ENCODE measurements at places on chromosomes 11 and 22.

DNA sequence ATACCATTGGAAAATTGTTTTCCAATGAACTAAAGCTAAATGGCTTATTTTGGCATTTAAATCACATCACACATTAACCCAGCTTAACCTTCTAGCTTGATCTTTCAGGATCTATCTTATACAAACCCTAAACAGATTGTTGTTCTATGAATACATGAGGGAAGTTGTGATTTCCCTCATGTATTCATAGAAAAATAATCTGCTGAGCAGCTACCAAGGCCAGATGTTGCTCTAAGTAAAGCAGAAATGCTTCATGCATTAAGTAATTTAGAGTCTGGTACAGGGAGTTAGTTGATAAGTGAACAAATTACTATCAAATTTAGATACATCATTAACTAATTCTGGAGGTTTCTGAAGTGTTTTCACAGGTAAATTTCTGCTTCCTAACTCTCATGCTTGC lies 204.6 kb upstream of the ANO3 start:
- no peak for DNase-seq

- DNase-seq: no peak
Observed at GRCh38 chr11:64715110-64715509, 7.9 kb downstream of the NRXN2 start.

GRCh38 chr22:40147388-40148176 lies 30.1 kb upstream of the TNRC6B start:
- no peak for DNase-seq

DNA sequence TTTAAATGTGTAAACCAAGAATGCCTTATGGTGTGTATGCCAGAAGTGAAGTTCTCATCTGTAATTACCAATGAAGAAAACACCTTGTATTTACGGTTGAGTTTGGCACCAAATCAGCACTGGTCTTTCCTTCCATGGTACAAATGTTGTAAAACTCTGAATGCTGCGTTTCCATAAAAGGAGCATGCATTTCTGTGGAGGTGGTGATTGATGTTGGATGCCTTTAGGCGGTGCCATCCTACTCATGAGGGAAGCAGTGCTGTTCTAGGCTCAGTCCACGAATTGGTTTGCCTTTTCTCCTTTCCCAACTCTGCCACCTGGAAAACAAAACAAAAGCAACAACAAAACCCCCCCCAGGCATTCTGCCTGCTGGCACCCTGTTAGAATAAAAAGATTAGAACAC lies 124.4 kb downstream of the TEAD1 start:
- no peak for DNase-seq

- no peak for DNase-seq
Observed at GRCh38 chr11:67356387-67356863, 3.1 kb upstream of the POLD4 start.

GRCh38 chr11:92709329-92709728 lies 260.1 kb upstream of the MTNR1B start:
- no peak for DNase-seq

DNA sequence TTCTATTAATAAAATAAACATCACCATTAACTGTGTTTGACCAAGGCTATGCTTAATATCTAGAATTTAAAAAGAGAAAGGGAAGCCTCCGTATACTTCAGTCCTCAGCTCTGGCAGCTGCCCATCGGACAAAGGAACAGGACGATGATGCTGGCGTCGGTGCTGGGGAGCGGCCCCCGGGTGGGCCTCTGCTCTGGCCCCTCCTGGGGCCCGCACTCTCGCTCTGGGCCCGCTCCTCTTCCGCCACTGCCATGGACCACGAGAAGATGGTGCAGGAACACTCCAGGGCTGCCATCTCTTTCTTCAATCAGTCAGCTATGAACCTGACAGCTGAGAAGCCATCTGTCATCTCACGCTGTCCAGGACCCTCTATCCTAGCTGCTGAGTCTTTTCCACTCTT lies 25.3 kb downstream of the PDHX start:
- no peak for DNase-seq

DNA sequence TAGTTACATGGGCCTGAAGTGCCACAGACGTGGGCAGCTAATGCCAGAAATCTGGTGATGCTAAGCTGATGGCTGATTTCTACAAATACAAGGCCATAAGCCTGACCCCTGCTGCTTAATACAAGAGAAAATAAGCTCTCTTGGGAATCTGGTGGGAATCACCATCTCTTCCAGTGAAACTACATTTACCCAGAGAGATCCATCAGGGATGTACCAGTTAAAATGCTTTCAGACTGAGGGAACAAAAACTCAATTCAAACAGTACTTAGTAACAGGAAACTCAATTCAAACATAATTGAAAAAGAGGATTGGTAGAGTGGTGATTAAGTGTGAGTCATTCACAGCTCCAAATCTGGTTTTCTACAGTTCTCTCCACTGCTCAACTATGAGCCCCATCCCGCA lies 1.7 kb upstream of the CAVIN3 start:
- DNase-seq: no peak

DNA sequence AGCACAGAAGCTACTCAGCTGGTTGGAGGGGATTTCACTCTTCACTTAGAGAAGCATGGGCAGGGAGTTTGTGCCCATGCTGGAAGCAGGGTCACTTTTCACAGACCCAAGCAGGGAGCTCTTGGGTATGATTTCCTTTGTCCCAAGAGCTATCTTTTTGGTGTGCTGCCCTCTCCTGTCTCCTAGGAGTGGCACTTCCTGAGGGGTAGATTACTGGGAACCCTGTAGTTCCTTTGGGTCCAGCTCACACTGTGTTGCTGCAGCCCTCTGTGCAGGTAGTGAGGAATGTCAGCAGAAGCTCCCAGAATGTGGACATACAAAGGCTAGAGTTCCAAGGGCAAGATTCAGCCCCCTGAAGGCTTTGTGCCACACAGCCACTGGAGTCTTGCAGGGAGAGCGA lies 537.1 kb upstream of the ANO3 start:
- DNase-seq: no peak

DNA sequence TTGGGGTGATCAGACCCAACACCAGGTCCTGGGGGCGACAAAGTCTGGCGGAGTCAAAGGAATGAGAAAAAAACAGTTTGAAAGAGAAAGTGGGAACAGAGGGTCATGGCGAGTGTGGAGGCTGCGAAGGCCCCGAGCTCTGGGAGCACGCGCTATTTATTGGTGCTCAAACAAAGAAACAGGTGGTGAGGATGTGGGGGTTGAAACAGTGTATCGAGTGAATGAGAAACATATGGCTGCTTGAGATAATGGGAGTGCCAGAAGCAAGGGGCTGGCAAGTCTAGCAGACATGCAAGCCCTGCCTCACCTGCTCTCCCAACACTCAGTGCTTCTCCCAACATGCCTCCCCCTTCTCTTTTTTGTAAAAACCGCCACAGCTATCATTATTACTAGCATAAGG lies 7.8 kb upstream of the DUSP18 start:
- DNase-seq: no peak

DNA sequence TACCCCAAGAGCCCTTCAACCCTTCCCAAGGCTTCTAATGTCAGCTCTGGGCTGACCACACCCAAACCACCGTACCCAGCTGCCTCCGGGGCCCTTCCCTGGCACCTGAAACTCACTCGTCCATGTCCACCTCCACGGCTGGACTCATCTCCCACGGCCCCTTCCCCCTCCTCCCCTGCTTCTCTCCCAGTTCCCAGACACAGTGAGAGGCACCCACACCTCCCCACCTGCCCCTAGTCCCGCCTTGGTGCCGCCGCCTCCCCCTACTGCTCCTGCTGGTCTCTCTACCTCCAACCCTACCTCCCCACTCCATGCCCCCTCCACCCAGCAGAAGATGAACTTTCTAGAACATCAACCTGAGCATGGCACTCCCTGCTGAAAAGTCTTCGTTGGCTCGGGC lies 39.5 kb downstream of the ELFN2 start:
- no peak for DNase-seq

- DNase-seq: no peak
Observed at GRCh38 chr11:88420165-88420791, 82.7 kb upstream of the CTSC start.

DNA sequence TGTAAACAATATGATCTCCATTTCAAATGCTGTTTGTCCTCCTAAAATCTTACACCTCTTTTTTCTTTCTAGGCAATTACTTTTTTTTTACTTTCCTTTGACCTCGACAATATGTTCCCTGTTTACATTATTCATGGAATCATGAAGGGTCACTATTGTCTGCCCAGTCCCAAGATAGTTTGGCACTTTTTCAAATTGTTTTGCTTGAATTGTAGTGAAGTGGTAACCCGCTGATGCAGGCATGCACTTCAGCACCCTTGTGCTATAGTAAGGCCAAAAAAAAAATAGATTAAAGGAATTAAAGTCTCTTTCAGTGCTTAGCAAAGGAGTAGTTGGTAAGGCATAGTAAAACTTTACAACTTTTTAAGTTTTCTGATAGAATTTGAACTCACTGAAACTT lies 90.9 kb downstream of the PAX6 start:
- DNase-seq: no peak

DNA sequence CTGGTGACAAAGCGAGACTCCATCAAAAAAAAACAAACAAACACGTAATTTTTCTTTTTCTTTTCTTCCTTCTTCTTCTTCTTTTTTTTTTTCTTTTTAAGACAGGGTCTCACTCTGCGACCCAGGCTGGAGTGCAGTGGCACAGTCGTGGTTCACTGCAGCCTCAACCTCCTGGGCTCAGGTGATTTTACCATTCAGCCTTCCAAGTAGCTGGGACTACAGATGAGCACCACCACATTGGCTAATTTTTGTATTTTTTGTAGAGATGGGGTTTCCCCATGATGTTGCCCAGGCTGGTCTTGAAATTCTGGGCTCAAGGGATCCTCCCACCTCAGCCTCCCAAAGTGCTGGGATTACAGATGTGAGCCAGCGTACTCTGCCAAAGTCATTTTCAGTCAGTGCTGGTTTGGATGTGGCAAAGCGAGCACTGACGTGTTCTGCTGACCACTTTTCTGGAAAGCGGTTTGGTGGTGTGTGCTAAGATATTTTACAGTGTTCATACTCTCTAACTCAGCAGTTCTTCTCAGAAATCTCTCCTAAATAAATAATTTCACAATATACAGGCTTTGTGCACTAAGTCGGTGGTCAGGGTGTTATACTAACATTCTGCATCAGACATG lies 10.7 kb downstream of the FAM118A start:
- no peak for DNase-seq

DNA sequence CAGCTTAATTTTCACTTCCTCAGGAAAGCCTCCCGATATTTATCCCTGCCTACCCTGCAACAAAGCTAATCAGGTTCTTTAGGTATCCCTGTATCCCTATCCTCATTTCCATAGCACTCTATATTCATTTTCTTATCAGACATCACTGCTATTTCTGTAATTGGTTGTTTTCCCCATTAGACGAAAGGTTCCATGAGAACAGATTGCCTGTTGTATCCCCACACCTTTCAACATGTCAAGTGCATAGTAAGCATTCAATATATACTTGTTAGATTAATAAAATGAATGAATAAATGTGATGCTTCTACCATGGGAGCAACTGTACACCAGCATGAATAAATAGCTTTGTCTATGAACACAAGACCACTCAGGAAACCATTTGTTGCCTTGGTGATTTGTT lies 499.8 kb downstream of the DLG2 start:
- DNase-seq: no peak

DNA sequence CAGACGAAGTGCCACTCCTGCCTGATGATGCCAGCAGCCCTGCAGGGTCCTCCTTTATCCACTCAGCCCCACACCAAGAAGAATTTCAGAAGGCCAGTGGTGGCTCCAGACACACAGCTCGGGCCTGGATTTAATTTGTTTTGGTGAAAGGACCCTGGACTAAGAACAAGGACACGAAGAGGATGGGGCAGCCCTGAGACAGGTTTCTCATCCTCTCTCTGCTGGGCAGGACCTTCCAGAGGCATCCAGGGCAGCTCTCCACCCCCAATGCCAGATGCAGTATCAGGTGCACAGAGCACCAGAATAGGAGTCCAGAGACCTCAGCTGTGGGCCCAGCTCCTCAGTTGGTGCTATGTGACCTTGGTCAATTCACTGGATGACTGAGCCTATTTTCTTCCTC lies 72.0 kb downstream of the TRIM29 start:
- DNase-seq: no peak

DNA sequence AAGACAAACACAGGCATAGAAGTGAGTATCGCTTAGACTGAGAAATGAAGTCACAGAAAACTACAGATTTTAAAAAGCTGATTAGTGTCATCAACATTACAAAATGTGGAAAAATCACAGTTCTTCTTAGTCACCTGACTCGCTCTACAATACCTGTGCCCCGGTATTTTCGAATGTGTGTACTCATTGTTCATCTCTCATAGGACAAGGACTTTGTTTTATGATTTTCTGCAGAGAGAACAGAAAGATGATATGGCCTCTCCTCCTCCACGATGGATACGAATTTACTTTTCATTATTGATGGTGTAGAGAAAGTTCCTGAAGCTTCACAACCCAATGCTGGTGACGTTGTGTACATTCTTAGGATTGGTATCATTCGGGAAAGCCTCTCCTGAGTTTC lies 29.4 kb upstream of the GAL start:
- no peak for DNase-seq

All from activated T-cell treated with anti-CD3 and anti-CD28 coated beads for 24 hours (primary cell).